ENCODE measurements at places on chromosomes 7 and 10.
A peak's percentile ranks its signal among the peaks of the same experiment; 100 is the strongest.

DNA sequence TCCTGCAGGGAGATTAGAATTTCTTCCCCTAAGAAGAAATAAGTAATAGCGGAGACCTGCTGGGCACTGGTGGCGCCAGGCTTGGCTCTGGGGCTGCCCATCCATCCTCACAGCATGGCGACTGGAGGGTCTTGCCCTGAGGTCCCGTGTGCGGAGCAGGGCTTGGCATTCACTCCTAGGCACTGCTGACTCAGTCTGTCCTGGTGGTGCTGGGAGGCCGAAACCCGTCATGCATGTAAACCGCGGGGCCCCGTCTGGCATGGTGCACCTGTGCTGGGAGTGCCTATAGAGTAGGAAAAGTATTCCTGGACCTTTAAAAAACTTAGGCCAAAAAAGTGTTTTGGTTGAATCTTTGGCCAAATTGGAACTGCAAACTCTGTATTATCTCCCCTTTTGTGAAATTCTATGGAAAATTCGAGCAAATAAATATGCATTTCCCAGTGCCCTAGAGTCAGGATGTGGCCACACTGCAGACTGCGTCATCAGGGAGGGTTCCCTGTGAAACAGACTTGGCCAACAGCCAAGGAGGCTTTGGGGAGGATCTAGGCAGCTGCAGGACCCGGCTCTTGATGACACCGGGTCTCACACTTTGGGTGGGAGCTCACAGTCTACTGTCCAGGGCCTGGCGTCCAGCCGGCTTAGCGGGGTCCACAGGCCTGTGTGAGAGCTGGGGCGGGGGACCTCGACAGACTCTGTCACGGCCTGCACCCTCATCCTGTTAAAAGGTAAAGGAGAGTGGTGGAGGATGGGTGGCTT lies 122.3 kb downstream of the VIPR2 start:
- DNase-seq, result no peak

GRCh38 chr7:99011706-99012404 lies 132.1 kb downstream of the SMURF1 start:
- DNase-seq, result no peak

- DNase-seq, result no peak
Measured at GRCh38 chr7:120303105-120303504, 30.1 kb downstream of the KCND2 start.

DNA sequence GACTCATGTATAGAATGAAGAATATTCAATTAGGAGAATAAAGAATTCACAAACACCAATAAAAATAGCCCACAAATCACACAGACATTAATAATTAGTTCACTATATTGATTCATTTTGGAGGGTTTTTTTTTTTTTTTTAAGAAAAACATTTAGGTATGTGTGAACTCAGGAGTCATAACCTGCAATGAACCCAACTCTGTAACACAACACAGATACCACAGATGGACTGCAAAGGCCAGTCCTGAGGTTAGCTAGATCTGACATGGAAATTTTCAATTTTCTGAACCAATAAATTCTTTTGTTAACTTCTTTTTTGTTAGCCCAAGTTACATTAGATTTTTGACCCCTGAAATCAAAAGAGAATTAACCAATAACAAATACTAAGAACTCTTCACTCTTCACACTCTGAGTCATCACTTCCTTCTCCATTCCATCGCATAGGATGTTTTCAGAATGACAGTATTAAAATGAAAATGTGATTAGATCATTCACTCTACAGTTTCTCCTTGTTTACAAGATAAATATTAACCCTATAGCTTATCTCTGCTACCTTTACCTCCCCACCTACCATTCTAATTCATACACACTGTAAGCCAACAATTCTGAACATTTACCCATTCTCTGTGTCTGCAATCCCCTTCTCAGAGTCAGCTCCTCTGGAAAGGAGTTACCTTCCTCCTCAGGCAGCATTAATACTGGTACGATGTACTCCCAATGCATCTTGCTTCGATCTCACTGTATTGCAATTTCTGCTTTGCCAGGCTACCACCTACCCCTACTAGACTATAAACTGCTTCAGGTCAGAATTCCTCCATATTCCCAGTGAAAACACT lies 141.5 kb downstream of the LRRN3 start:
- DNase-seq, result peak; percentile 50

- DNase-seq, result no peak
Measured at GRCh38 chr7:69787736-69788431, 189.6 kb downstream of the AUTS2 start.

DNA sequence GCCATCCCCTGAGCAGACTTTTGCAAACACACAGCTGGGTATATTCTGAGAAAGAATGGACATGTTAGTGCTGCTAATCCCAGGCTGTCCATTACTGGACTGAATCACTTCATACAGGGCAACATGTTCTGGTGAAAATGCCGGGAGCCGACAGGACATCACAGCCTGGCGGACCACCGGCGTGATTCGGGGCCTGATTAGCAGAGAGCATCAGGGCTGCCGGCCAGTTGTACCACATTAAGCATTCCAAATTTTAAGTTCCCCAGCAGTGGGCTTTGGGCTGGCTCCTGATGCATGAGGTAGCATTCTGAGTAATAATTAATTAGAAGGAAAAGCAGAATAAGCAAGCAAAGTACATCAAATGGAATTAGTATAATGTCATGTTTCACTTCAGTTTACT lies 229.0 kb downstream of the GRID1 start:
- DNase-seq, result no peak

DNA sequence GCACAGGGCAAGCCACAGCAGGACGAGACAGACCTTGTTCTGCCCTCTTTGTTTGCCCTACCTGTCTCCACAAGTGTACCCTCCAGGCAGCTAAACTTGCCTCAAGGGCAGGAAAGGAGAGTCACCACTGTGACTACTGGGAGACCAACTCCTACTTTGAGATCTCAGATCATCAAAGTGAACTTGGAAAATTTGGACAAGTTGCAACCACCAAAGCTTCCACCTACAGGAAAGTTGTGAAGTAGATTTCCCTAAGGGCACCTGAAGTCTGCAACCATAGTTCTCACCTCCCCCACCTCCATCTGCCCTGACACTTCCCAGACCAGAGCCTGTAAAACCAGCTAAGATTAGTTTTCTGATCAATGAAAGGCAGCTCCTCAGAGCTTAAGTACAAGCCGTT lies 2.5 kb upstream of the WDR91 start:
- no peak for DNase-seq

DNA sequence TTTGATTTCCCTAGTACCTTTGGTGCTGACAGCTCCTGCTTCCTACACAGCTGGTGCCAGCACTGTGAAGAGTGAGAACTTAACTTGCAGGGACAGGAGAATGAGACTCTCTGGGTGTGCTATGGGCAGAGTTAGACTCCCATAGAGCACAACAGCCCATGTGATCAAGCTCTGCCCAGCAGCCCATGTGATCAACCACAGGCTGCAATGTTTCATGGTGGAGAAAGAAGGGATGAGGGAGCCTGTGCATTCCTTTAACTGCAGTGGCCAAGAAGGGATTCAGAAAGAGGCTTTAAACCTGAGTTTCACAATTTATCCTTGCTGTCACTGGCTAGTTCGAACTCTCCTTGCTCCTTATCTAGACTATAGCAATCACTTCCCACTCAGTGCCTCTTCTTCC lies 10.0 kb upstream of the MEST start:
- peak; percentile 37 for DNase-seq

DNA sequence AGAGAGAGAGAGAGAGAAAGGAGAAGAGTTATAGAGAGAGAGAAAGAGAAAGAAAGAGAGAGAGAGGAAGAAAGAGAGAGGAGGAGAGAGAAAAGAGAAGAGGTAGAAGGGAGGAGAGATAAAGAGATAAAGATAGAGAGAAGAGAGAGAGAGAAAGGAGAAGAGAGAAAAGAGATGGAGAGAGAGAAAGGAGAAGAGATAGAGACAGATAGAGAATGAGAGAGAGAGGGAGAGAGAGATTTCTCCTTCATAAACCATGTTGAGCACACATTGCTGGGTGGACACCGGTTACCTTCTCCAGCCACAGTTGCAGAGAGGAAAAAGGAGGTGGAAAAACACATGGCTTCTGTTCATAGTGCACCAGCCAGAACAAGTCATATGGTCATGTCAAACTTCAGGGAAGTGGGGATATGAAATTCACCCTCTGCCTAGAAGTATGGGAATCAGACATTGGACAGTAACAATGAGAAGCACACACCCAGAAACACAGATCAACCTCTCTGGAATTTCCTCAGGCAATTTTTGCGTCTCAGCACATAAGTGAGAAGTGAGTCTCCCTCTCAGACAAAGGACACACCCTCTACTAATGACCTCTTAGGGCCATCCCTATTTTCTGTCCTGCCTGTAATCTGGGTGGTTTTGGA lies 172.5 kb upstream of the SVIL start:
- peak; percentile 42 for DNase-seq

DNA sequence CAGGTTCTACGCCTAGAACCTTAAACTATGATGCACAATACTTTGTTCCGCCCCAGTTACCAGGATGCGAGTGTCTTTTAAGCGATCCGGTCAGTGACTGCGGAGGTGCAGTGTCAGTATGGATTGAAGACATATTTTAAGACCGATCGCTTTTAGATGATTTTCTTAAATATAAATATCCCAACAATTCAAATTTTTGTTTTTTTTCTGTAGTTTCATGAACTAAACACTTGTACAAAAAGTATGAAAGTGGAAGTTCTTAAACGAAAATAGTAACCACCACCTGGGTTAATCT lies 835 bp downstream of the COMMD3 start:
- no peak for DNase-seq

DNA sequence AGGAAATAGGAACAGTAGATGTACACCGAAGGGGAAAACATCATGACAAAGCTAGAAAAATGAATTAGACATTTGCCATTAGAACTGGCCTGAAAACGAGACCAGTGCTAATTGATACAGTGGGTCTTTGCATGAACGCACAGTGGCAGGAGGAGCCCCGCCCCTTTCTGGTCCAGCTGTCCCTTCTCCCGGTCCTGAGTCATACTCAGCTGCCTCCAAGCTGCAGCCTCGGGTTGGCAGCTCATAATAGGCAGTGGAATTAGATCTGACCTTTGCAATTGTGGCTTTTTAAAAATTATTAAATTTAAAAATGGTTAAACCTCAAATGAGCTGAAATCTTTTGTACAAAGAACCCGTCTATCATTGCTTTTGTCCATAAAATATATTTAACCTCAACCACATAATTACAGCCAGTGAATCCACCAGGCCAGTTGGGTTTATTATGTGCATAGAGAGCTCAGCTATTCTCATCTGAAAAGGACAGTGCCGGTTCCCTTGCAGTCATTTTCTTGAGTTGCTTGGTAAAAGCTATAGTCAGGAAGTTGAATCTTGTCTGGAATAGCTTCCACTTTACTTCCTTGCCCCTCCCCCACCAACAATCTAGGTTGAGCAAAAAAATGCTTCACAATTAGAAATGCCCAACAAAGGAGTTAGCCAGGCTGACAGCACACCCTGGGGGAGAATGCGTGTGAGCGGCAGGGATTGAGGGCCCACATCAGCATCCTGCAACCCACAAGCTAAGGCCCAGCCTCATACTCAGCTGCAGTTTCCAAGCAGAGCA lies 147.1 kb downstream of the BUB3 start:
- no peak for DNase-seq

DNA sequence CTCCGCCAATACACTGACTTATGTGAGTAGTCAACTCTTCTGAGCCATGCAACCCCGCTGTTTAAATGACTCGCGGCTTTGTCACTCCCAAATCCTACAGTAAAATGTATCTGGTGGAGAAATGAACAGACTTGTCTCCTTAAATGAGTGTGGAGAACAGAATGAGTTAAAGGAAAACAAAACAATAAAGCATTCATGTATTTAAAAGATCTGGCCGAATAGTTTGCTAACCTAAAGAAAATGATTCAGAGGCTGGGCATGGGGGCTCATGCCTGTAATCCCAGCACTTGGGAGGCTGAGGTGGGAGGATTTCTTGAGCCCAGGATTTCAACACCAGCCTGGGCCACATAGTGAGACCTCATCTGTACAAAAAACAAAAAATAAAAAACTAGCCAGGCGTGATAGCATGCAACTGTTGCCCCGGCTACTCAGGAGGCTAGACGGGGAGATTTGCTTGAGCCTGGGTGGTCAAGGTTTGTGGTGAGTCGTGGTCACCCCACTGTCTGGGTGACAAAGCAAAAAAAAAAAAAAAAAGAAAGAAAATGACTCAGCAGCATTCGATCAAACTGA lies 86.5 kb upstream of the PFKP start:
- DNase-seq, result peak; percentile 17

GRCh38 chr10:74380795-74381194 lies 229.8 kb downstream of the ADK start:
- DNase-seq, result no peak

DNA sequence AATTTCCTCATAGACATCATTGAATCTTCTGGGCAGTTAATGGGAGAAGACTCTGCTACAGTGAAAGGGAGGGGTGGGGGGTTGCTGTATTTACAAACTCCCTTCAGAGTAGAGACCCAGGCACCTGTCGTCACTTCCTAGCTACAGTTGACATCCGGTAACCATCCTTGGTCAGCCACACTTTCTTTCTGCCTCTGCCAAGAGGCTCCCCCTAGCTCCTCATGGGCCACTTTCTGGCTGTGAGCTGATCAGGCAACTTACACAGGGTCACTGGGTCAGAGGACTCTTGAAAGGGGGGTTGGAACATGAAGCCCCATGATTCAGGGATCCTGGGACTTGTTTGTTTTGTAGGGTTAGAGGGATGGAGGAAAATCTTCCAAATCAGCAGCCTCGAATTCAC lies 1.2 kb downstream of the TECPR1 start:
- DNase-seq, result no peak

DNA sequence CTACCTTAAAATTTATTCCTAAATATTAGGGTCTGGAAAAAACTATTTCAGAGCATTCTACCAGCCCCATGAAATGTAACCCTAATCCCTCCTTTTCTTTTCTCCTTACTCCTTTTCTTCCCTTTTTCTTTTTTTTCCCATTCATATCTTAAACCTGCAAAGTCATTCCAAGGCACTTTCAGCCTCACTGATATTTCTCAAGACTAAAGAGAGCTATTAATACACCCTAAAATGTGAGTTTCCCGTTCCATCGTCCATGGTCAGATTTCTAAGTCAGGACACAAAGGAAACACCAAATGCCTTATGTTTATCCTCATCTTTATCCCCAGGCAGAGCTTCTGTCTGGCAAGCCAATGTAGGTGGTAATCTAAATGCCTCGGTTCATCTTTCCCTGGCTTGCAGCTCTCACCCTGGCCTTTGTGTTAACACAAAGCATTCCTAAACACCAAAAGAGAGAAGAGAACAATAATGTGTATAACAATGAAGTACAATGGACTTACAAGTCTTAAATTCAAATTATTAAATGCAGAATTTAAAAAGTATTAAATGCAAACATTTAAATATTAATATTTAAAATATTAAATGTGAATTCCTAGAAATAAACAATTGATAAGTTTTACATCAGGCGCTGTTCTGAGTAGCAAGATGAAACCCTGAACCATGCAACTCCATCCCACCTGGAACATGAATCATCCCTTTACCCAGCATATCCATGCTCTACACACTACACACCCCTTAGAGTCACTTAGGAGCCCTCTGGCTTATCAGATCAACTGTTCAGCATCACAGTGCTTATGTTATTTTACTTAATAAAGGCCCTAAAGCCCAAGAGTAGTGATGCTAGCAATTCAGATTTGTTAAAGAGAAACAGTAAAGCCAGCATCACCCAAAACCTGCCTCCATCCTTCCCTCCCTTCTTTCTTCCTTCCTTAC lies 26.8 kb downstream of the MICU1 start:
- no peak for DNase-seq

GRCh38 chr7:70920876-70921275 lies 211.1 kb upstream of the GALNT17 start:
- no peak for DNase-seq
